ENCODE measurements at places on chromosomes 11 and 22. TPM values are rescaled to one million over a fixed set of nuclear protein-coding genes. Genes with fewer than 3 reads are reported as not detected.

DNA sequence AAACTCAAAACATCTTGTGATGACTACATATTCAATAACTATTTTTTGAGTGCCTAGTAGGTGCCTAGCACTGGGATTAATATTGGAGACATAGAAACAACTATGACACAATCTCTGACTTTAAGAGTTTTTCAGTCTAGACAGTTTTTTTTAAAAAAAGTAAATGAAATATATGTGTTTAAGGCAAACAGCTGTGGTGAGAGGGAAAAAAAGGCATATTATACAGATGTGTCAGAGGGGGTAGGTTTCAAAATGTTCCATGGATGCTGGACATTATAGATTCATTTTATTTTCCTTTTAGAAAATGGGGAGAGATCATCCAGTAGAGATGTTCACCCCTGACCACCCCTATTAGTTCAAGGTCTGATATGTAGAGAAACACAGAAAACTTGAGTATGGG is 90.8 kb downstream of the LUZP2 start:
- no peaks in the 10 kb centered on the region for H3K36me3 ChIP-seq
- peak overlapping the region; percentile 39 for H3K27ac ChIP-seq
- DNase-seq, result no peak
- peaks cover 35% of the 10 kb centered on the region for H3K4me1 ChIP-seq

DNA sequence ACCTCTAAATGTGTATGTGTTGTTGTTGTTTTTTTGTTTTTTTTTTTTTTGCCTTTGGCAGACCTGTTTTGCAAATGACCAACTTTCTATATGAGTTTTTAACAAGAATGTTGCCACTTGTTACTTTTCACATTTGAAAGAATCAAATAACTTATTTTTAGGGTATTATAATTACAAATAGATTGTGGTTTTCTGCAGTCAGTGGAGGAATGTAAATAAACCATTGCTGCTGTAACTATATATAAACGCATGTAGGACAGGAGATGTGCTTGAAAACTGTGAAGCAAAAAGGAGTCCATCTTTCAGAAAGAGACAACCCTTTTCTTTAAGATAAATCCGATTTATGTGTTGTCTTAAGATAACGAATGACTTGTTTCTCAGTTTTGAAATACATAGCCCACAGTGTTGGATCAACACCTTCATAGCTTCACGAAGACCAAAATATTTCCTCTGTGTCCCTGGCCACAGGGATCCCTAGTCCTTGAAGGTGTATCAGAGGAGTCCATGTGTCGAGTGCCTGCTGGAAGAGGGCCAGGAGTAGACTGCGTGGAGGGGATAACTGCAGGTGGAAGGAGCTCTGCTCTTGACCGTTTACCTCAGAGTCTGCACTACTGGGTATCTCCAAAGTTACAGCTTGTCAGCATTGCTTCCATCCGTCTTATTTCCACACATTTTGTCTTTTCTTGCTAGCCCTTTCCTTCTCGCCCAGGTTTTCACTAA is 24.7 kb downstream of the TNRC6B start:
- peaks cover 3% of the 10 kb centered on the region for H3K4me1 ChIP-seq
- no peak for DNase-seq
- no peaks in the 10 kb centered on the region for H3K36me3 ChIP-seq
- no peak overlapping the region for H3K4me3 ChIP-seq

- H3K27me3 ChIP-seq, result peaks cover 73% of the 10 kb centered on the region
- H3K4me3 ChIP-seq, result no peak overlapping the region
- H3K36me3 ChIP-seq, result no peaks in the 10 kb centered on the region
- peaks cover 46% of the 10 kb centered on the region for H3K4me1 ChIP-seq
- H3K27ac ChIP-seq, result no peak overlapping the region
Measured at GRCh38 chr11:114163830-114164401, 104.4 kb downstream of the ZBTB16 start.

- no peak for DNase-seq
- no peaks in the 10 kb centered on the region for H3K27me3 ChIP-seq
- H3K27ac ChIP-seq, result no peak overlapping the region
- peaks cover 8% of the 10 kb centered on the region for H3K4me1 ChIP-seq
- no peaks in the 10 kb centered on the region for H3K36me3 ChIP-seq
Measured at GRCh38 chr11:12853652-12854296, 155.3 kb upstream of the RASSF10 start.

GRCh38 chr11:91921974-91922373 is 302.6 kb upstream of the FAT3 start:
- H3K27ac ChIP-seq, result no peak overlapping the region
- H3K27me3 ChIP-seq, result no peaks in the 10 kb centered on the region
- H3K36me3 ChIP-seq, result no peaks in the 10 kb centered on the region
- no peak overlapping the region for H3K4me3 ChIP-seq
- DNase-seq, result peak; percentile 82

Gene SLC22A6
- total RNA-seq, result not detected

Gene OR51E2
- not detected for total RNA-seq

DNA sequence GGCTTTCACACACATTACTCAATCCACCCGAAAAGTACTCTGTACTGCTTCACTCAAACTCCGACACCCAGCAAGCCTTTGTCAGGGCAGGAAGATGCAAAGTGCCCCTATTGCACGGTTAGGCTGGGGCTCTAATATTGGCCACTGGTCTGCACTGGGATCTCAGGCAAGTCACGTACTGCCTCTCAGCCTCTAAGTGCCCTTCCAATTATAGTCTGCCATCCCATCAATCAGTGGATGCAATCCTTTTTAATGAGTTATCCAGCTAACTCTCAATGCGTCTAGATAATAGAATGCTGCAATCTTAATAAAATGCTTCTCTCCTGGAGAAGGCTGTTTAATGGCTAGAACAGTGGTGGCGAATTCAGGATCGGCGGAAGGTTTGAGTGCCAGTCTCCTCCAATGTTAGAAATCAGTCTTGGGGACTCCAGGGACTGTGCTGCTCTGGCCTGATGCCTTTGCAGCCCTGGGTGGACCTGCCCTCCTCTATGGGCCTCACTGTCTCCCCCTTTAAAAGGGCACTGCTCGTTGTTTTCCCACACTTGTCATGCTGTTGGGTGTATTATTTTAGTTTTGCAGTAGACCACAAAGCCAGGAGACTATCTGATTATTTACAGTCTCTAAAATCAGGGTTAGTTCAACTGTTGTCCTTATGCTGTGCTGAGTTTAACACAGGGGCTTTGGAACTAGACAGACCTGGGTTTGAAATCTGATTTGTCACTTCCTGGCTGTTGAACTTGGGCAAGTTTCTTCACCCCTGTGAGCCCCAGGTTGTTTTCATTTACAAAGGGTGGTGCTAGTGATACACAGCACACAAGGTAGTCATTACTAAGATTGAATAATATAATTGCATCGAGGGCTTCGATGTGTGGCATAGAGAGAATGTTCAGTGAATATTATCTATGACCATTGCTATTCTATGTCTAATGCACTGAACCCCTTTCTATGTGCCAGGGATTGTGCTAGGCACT is 36.7 kb downstream of the CLMP start:
- peaks cover 28% of the 10 kb centered on the region for H3K4me1 ChIP-seq
- peak overlapping the region; percentile 53 for H3K27ac ChIP-seq
- H3K36me3 ChIP-seq, result peaks cover 4% of the 10 kb centered on the region
- H3K27me3 ChIP-seq, result no peaks in the 10 kb centered on the region

DNA sequence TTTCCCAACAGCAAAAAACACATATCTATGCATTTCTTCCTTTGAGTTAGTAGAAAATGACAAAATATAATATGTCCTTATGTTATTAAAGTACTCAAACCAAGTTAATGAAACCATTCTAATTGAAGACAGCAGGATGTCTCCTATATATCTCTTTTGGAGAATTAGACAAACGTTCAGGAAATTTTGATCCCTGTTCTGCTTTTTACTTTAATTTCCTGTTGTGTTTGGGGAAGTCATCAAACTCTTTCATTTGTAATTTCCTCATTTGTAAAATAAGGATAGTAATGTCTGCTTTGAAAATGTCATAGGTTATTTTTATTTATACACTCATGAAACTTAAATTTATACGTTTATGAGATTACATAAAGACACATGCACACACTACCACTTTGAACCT is 281.8 kb upstream of the ANO5 start:
- H3K27ac ChIP-seq, result no peak overlapping the region
- no peaks in the 10 kb centered on the region for H3K4me1 ChIP-seq
- no peak overlapping the region for H3K4me3 ChIP-seq
- no peaks in the 10 kb centered on the region for H3K36me3 ChIP-seq
- H3K27me3 ChIP-seq, result no peaks in the 10 kb centered on the region
